ENCODE measurements at places on chromosomes 2 and 18.
A peak's percentile ranks its signal among the peaks of the same experiment; 100 is the strongest.

- no peak for DNase-seq
Measured at GRCh38 chr18:79600141-79600540, 79.5 kb upstream of the CTDP1 start.

- no peak for DNase-seq
Measured at GRCh38 chr18:56445422-56445821, 193.0 kb downstream of the TXNL1 start.

GRCh38 chr2:227615906-227616305 is 1.3 kb upstream of the SCYGR3 start:
- DNase-seq = no peak

DNA sequence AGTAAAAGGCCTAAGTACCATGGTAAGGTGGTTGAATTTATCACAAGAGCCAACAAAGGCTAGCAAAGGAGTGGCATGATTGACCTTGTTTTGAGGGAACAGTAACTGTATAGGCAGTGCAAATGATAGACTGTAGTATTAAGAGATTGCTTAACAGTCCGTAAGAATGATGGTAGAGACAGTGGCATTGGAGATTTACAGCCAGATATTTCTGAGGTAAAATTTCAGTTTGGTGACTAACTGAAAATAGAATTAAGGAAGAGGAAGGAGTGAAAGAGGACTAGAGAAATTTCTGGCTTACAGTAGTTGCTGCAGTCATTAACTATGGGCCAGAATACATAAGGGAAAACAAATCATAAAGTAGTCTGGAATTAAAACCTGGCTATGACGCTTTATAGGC is 4.4 kb upstream of the BAZ2B start:
- no peak for DNase-seq

DNA sequence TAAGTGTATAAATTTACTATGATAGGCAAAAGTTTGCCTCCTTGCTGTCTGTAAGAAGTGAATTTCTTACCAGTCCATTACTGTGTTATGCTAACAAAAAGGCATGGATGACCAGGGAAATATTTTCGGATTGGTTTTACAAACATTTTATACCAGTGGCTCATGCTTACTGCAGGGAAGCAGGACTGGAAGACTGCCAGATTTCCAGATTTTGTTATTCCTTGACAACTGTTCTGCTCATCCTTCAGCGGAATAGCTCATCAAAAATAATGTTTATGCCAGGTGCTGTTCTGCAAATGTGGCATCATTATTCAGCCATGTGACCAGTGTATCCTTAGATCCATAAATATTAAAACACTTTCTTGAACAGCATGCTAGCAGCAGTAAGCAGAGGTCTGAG is 40.4 kb upstream of the NETO1 start:
- DNase-seq = no peak

- DNase-seq = no peak
Measured at GRCh38 chr2:160322320-160322719, 122.2 kb upstream of the ITGB6 start.

- no peak for DNase-seq
Measured at GRCh38 chr18:8634508-8634907, 25.3 kb downstream of the RAB12 start.

DNA sequence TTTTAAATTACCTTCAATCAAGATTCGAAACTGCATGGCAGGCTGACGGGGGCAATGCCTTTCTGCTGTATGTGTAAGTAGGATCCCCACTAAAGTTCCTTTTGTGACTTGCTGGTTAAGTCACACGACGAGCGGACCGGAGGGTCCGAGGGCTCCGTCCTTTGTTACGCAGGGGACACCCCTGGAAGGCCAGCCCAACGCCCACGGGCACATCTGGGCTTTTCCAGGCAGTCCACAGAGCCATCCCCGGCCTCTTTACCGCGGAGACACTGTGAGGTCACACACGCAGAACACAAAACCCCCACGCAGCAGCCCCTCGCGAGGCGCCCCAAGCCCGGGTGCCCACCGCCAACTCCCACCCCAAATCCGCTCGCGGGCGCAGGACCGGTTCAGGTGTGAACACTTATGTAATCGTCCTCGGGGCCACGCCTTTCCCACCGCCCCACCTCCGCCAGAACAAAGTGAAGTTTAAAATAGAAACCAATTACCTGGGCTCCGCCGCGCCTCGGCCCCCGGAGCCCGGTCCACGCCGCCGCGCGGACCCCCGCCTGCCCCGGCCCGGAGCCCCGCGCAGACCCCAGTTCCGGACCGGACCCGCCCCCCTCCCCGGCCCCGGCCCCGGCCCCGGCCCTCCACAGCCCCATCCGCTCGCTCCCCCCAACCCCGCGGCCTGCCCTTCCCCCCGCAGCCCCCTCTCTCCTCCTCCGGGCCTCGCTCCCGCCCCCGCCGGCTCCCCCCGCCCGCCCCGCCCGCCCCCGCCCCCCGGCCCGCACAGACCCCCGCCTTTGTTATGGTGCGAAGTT is 4.2 kb downstream of the ZNF516 start:
- DNase-seq = no peak

- no peak for DNase-seq
Measured at GRCh38 chr2:70143314-70144150, 47.3 kb downstream of the C2orf42 start.

DNA sequence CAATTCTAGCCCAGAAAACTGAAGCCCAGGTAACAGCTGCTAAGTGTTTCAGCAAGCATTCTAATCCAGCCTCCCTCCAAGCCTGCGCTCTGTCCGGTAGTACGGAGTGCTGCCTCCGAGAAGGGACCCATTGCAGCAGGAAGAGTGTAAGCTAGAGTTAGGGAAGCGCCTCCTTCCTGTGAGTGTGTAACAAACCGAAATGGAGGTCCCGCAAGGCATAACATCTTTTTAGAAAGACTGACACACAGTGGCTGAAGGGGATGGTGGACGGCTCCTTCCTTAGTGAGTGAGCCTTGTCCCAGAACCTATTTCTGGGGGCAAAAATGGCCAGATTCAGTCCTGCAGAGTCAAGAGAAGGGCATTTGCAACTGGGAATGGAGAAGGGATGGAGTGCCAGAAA is 12.2 kb downstream of the PKDCC start:
- DNase-seq = no peak

GRCh38 chr2:203596183-203596582 is 61.1 kb upstream of the RAPH1 start:
- DNase-seq = no peak

- DNase-seq = no peak
Measured at GRCh38 chr2:179263015-179263414, 1.6 kb downstream of the SESTD1 start.

GRCh38 chr18:36559149-36559857 is 261.8 kb downstream of the FHOD3 start:
- DNase-seq = no peak

DNA sequence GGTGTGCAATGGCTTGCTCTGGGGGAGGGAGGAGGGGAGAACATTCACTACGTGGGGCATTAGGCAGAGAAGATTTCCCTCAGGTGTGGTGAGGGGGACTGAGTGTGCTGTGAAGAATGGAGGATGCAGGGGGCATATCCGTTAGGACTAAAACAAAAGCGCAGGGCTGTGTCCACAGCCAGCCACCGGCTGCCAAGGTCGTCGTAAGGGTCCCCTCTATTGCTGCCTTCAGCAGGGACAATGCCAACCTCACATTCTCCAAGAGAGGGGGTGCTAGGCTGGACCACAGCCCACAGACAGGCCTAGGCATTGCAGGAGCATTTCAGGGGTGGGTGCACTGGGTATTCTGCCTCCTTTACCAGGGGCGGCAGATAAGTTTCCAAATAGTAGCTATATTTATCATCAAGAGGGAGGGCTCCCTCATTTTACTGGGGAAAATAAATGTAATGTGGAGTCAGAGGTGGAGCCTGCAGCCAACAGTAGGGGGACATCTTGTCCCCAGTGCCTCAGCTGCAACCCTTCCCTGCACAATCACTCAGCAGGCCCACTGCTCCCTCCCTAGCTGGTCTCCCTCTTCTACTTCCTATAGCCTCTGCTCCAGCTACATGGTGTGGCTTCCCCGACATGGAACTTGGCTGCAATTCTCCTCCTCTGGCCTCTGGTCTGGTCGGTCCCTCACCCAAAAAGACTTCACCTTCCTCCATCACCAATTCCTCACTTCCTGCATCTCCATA is 74.9 kb upstream of the OTOF start:
- no peak for DNase-seq

DNA sequence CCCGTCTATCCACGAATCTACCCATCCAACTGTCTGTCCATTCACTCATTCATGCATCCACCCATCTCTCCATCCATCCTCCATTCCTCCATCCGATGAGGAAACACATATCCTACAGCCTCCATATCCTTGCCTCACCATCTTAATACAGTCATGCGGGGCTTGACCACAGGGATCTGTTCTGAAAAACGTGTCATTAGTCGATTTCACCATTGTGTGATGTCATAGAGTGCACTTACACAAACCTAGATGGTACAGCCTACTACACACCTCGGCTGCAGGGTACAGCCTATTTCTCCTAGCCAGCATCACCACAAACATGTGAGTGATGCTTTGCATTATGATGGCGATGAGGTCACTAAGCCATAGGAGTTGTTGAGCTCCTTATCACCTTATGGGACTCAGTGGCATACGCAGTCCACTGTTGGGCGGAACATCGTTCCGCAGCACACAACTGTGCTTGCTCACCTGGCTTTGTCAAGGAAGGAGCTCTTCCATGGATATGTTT is 1.9 kb upstream of the NT5DC4 start:
- no peak for DNase-seq

GRCh38 chr2:56615760-56616159 is 432.0 kb downstream of the CCDC85A start:
- no peak for DNase-seq

- no peak for DNase-seq
Measured at GRCh38 chr2:65553504-65554074, 121.2 kb upstream of the SPRED2 start.

GRCh38 chr2:32291746-32292145 is 14.0 kb downstream of the YIPF4 start:
- DNase-seq = no peak

- no peak for DNase-seq
Measured at GRCh38 chr2:8566155-8566670, 115.6 kb upstream of the ID2 start.

DNA sequence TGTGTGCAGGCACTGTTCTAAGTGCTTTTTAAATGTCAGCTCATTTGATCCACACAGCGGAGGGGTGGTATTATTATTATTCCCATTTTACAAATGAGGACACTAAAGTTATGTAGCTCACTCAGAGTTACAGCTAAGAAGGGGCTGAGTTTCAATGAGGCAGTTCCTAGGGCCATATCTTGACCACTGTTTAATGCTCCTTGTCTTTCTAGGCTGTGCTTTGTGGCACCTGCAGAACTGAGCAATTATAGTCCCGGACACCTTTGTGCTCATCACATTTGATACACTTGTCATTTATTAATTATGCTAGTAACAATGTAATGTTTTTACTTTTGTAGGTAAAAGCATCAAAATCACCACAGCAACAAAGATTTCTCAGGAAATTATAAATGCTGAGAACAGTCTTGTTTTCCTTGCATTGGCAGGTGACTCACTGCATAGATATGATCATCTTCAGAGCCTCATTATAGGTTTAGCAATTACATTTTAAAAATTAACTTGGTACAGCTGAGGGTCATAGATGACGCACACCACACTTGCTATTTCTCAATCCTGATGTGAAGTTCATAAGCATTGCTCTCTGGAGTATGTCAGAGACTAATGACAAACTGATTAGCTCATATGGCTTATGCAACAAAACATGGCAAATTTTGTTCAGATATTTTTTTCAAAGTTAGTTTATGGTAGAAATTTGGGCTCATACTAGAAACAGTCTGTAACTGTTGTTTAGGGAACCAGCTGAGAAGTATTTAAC is 366.8 kb downstream of the TGIF1 start:
- DNase-seq = no peak

DNA sequence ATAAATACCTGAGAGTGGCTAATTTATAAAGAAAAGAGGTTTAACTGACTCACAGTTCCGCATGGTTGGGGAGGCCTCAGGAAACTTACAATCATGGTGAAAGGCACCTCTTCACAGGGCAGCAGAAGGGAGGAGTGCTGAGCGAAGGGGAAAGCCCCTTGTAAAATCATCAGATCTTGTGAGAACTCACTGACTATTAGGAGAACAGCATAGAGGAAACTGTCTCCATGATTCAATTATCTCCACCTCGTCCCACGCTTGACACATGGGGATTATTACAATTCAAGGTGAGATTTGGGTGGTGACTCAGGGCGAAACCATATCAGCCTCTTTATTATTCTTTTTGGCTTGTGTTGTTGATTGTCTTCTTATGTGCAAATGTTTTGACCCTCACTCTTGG is 76.2 kb downstream of the WDR7 start:
- peak; percentile 52 for DNase-seq

DNA sequence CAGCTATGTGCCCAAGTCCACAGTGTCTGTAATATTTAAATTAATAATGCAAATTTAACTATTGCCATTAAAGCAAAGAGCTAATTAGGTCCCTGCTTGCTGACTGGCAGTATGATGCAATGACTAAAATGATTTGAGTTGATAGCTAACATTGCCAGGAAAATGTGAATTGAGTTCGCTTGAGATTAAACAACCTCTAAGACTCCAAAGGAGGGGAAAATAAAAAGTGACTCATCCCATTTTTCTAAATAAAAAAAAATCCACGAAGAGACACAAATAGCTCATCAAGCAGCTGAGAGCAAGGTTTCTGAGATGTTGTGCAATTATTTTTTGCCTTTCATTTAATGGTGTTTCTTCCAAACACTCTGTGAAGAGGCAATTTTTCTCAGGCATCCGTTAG is 413.0 kb downstream of the MTX2 start:
- no peak for DNase-seq

- DNase-seq = no peak
Measured at GRCh38 chr18:71136487-71136886, 847.6 kb downstream of the SOCS6 start.

- DNase-seq = no peak
Measured at GRCh38 chr2:37875403-37875906, 49.6 kb upstream of the RMDN2 start.

DNA sequence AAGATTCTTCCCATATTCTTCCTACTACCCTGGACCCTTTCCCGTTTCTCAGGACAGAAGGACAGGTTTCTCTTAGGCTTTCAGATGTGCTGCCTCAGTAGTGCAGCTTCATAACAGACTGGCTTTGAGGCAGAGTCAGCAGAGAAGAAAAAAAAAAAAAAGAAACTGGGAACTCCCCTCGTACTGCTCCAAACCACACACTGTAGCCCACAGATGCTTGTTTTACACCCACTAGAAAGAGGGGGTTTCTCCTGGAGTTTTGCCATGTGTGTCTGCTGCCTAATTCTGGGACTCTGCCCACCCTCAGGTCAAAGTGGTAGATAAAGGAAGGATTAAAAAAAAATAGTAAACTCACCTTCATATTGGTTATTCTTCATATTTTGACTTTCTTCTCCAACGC is 95.9 kb downstream of the NCOA1 start:
- DNase-seq = peak; percentile 14

- DNase-seq = no peak
Measured at GRCh38 chr2:68926796-68927195, 25.9 kb downstream of the GKN2 start.

GRCh38 chr2:216348756-216349308 is 23.5 kb downstream of the MARCHF4 start:
- peak; percentile 38 for DNase-seq
